Stimulated activated CD4-positive, alpha-beta T cell treated with anti-CD3 and anti-CD28 coated beads, Interleukin-12 subunit alpha, Interleukin-12 subunit beta, amount 100 ng/mL, for 4 hours (primary cell): ENCODE measurements at places on chromosomes 12 and 14.

DNA sequence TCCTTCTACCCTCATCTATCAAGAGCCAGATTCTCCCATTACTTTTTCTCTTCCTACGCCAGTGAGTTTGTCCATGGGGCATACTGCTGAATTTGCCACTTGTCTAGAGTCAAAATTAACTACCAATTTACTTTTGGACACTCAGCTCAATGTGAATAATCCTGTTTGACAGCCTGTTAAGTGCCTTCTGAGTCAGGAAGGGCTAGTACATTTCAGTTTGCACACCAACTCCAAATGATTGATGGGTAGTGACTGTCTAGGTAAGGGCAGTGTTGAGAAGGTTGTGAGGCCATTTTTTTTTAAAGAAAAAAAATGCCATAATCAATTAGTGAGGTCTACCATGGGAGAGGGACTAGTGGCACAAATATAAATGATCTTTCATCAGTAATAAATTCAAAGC lies 21.8 kb upstream of the TRIM9 start:
- DNase-seq: no peak

- DNase-seq: no peak
These were observed 158.4 kb downstream of the FBXL14 start for GRCh38 chr12:1436015-1436414.

GRCh38 chr12:132600048-132601032 lies 10.0 kb downstream of the LRCOL1 start:
- peak; percentile 24 for DNase-seq

DNA sequence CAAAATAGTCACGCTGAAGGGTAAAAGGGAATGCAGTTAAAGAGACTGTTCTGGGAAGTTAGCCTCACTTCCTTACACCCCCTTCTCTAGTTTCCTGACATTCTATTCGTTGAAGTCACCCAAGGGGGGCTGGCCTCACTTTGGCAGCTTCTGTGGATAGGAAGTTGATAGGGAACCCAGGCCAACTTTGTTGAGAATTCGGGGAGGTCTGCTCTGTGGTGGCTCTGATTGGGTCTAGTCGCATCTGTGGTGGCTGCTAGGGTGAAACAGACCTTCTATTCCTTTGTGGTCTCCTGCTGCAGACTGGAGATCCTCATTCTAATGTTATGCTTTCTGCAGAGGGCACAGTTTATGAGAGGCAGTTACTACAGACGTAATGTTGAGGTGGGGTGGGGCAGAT lies 28.8 kb upstream of the GZMB start:
- DNase-seq: no peak

DNA sequence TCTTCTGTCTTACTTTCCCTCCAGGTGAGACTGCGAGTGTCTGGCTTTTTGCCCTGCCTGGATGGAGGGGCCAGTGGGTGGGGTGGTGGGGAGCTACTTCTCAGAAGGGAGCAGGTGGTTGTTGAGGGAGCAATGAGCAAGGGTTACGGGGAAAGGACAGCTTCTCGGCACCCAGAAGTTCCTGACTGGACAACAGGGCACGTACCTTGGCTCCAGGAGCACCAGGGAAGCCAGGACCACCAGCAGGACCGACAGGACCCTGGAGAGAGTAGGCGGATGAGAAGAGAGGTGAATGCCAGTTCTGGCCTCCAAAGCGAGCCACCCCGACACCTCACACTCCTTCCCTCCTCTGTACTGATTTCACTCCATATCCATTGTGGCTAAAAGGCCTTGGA lies 15.3 kb downstream of the COL2A1 start:
- no peak for DNase-seq
